ENCODE measurements at places on chromosomes 4 and X. TPM values are rescaled to one million over a fixed set of nuclear protein-coding genes. Genes with fewer than 3 reads are reported as not detected.

- DNase-seq: peak; percentile 92
Observed at GRCh38 chrX:135477576-135477975, 42.9 kb upstream of the INTS6L start.

GRCh38 chrX:8981723-8982122 lies 52.2 kb downstream of the FAM9B start:
- no peak for DNase-seq

DNA sequence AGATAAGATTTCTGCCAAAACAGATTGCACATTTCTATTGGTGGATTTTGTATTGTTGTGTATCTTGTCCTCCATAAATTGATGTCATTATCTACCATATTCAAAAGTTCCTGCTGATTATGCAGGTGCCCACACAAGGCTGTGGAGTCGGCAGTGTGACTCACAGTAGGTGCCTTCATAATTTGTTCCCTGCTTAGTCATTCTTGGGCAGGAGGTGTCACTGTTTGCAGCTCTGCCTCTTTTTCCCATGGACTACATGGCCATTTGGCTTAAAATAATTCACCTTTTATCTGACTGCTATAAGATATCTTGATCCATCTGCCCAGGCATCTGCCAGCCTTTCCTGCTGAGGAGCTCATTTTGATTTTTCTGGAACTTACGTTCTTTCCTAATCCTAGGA lies 33.6 kb upstream of the ENPEP start:
- DNase-seq: no peak

DNA sequence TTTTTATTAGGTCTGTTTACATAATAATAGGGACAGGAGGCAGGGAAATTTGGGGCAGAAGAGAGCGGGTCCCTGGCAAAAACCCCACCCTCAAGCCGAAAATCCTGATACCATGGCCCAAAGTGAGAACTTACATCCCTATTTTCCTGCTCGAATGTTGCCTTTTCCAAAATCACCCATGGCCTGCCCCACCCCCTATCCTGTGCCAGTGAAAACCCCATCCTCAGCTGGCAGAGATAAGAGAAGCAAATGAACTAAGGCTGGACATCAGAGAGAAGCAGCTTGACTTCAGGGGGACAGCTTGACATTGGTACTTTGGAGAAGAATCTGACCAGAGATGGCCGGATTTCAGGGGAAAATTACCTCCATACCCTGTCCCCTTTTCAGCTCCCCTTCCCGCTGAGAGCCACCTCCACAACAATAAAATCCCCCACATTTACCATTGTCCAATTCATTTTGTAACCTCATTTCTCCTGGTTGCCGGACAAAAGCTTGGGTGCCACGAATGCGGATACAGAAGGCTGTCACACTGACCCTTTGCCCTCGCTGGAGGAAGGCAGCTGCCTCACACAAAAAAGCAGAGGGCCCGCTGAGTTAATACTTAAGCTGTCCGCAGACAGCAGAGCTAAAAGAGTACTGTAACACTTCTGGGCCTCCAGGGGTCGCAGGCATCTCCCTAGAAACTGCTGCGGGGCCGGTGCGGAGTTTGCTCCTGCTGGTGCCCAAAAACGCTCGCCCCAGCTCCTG lies 196.2 kb downstream of the SNCA start:
- peak; percentile 25 for DNase-seq

GRCh38 chr4:2168469-2169319 lies 73.2 kb downstream of the HAUS3 start:
- no peak for DNase-seq

DNA sequence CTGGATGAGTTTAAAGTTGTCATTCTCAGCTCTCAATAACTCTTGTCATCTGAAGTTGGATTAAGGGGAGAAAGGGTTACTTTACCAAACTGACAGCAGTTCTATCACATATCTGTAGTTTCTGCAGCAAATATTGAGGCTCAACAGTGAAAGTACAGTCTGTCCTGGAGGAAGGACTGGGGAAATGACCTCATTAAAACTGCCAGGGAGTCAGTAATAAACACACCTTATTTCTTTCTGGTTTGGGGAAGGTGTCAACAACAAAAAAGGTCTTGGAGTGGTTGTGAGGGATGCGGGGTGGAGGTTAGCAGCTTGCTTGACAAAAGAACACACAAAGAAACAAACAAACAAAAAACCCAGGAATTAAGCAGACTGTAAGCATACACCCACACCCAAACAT lies 1418.0 kb downstream of the STIM2 start:
- DNase-seq: no peak

GRCh38 chr4:116303736-116304188 lies 781.6 kb downstream of the TRAM1L1 start:
- DNase-seq: no peak

GRCh38 chr4:19348746-19349145 lies 903.0 kb upstream of the SLIT2 start:
- no peak for DNase-seq

DNA sequence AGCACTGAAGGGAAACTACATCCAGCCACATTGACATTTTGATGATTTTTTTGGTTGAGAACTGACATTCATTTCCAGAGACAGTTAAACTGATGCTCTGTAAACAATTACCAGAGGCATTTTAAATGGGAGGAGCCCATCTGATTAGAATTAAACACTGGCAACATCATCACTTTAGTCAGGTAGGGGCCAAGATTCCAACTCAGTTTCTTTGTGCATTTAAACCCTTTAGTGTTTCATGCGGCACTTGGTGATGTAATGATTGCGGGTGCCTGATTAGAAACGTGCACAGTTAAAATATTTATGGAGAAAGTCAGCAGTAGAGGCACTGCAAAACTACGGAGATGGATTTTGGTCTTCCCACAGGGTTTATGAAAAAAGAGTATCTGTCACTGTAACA lies 16.1 kb downstream of the TNIP3 start:
- no peak for DNase-seq

- no peak for DNase-seq
Observed at GRCh38 chr4:147633643-147634042, 16.4 kb downstream of the TMEM184C start.

DNA sequence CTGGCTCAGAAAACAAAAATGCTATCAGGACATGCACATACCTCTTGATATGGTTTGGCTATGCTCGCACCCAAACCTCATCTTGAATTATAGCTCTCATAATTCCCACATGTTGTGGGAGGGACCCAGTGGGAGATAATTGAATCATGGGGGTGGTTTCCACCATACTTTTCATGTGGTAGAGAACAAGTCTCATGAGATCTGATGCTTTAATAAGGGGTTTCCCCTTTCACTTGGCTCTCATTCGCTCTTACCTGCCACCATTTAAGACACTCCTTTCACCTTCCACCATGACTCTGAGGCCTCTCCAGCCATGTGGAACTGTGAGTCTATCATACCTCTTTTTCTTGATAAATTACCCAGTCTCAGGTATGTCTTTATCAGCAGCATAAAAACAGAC lies 958.6 kb downstream of the TRAM1L1 start:
- DNase-seq: no peak

DNA sequence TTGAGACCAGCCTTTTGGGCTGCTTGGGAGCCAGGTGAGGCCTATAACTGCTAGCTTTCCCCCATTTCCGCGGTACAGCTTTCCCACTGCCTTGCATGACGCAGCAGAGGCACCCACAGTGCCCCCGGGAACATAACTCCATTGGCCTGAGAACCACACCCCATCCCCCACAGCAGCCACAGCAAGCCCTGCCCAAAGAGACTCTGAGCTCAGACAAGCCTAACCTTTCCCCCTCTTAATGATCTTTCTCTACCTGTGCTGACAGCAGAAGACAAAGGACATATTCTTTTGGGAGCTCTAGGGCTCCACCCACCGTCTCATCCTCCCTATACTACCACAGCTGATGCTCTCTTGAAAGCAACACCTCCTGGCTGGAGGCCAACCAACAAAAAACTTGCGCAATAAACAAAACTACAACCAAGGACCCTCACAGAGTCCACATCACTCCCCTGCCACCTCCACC lies 114.8 kb downstream of the FANCB start:
- DNase-seq: no peak

GRCh38 chrX:71098302-71098701 lies 2.7 kb downstream of the FOXO4 start:
- peak; percentile 66 for DNase-seq

The FGFRL1 gene
- 6.3 TPM for total RNA-seq

The SEPTIN6 gene
- total RNA-seq: 16.3 TPM

The PCYT1B gene
- total RNA-seq: under 0.01 TPM

Measured in lung microvascular endothelial cell (primary cell).